ENCODE measurements at places on chromosomes 3 and 15. TPM values are rescaled to one million over a fixed set of nuclear protein-coding genes. Genes with fewer than 3 reads are reported as not detected.

AMOTL2 gene
- not detected for polyA plus RNA-seq

CHRNA5 gene
- 0.07 TPM for polyA plus RNA-seq

OGG1 gene
- 26.5 TPM for polyA plus RNA-seq

DNA sequence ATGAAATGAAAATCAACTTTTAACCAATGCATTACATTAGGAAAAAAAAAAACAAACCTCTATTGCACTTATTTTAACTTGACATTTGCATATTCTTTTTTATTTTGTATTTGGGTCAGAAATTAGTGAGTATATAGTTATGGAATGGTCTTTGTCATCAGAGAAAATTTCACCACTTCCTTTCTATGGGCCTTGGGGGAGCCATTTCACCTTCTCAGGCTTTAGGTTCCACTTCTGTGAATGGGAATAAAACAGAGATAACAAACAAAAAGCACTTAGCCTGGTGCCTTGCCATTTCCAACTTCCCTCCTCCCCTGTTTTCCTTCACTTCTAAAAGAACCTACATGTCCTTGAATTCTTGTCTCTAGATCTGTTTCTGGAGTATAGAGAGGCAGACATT lies 168.0 kb upstream of the STT3B start:
- DNase-seq = no peak

DNA sequence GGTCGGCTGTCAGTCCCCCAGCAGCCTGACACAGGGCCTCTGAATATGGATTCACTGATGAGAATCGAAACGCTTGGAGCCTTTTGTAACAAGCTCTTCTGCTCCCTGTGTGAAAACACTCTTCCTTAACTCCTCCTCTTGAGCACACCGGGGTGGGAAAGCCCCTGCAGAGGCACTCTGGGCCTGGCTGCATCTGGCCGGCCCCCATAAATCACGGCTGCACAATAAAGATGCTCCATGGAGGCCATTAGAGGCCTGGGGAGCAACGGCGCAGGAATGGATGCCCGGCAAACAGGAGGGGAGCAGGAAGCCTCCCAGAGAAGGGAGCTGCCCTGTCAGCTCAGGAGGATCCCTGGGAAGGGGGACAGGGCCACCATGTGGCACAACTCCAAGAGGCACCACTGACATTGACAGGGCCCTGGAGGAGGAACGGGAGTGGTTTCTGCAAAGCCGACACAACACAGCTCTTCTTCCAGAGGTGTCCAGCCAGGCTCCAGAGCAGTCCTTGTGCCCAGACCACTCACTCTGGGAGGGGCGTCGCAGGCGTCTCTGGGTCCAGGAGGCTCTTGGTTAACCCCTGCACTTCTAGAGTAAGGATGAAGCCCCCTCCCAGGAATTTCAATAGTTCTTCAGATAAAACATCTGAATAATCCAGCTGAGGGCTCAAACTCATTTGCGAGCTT lies 509.3 kb upstream of the PPP2R3A start:
- DNase-seq = no peak

DNA sequence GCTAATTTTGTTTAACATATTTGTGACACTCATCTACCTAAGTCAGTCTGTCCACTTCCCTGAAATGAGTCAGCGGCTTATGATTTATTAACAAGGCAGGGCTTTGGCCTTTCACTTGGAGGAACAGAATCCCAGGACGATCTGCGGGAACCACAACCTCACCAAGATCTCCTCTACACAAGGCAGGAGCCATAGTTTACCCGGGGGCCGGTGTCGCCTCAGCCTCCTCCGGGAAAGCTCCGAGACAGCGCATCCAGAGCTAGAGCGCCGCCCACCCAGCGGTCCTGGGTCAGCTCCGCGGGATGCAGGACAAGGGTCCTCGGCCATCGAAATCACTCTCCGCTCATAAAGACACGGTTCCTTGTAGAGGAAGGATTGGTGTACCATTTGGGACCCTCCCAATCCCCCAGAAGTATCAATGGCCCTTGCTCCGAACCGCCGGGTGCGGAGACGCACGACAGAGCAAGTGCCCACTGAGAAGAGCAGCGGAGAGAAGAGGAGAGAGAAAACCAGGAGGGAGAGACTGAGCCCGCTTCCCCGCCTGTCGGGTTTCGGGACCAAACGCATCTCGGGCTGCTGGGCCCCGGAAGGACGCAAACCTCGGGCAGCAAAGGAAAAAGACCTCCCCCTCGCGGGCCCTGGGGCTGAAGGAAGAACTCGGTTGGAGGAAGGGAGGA lies 13.1 kb upstream of the ALCAM start:
- DNase-seq = peak; percentile 28

Measured in B cell (primary cell).